ENCODE measurements at places on chromosomes 4 and X.

- H3K4me1 ChIP-seq, result peaks cover 2% of the 10 kb centered on the region
- no peak for DNase-seq
- no peak overlapping the region for H3K27ac ChIP-seq
- H3K36me3 ChIP-seq, result no peaks in the 10 kb centered on the region
- no peak overlapping the region for H3K4me3 ChIP-seq
Measured at GRCh38 chr4:20065952-20066351, 185.8 kb upstream of the SLIT2 start.

- H3K36me3 ChIP-seq, result no peaks in the 10 kb centered on the region
- DNase-seq, result no peak
- H3K4me1 ChIP-seq, result peaks cover 6% of the 10 kb centered on the region
- H3K27me3 ChIP-seq, result no peaks in the 10 kb centered on the region
Measured at GRCh38 chrX:69317721-69318120, 152.5 kb upstream of the PJA1 start.

- peaks cover 4% of the 10 kb centered on the region for H3K4me1 ChIP-seq
- H3K36me3 ChIP-seq, result no peaks in the 10 kb centered on the region
- no peak for DNase-seq
- H3K27me3 ChIP-seq, result no peaks in the 10 kb centered on the region
- no peak overlapping the region for H3K4me3 ChIP-seq
Measured at GRCh38 chr4:93732509-93732908, 96.0 kb upstream of the ATOH1 start.

DNA sequence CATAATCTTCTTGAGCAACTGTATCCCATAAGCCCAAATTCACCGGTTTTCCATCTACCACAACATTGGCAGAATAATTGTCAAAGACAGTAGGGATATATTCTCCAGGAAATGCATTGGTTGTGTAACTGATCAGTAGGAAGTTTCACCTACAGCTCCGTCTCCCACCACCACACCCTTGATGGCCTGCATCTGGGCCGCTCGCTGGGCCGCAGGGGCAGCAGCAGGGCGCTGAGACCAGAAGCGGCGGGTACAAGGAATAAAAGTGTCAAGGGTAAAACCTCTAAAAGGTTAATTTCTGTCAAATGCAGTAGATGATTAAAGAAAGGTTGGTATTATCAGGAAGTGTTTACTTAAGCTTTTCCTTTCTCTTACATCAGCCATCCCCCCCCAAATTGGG, 167.6 kb upstream of the DKK2 start:
- no peak for DNase-seq
- H3K27me3 ChIP-seq, result no peaks in the 10 kb centered on the region
- H3K4me1 ChIP-seq, result no peaks in the 10 kb centered on the region
- peaks cover 1% of the 10 kb centered on the region for H3K36me3 ChIP-seq
- no peak overlapping the region for H3K4me3 ChIP-seq

GRCh38 chrX:101081231-101081630, 2.6 kb downstream of the TMEM35A start:
- H3K36me3 ChIP-seq, result no peaks in the 10 kb centered on the region
- DNase-seq, result no peak
- H3K27ac ChIP-seq, result no peak overlapping the region
- H3K27me3 ChIP-seq, result peaks cover 3% of the 10 kb centered on the region
- peaks cover 7% of the 10 kb centered on the region for H3K4me1 ChIP-seq

All from progenitor cell of endocrine pancreas (in vitro differentiated cells).